ENCODE measurements at places on chromosomes 13 and 19.
A peak's percentile ranks its signal among the peaks of the same experiment; 100 is the strongest.

GRCh38 chr13:76816394-76816793 lies 69.8 kb downstream of the KCTD12 start:
- peak; percentile 54 for DNase-seq

DNA sequence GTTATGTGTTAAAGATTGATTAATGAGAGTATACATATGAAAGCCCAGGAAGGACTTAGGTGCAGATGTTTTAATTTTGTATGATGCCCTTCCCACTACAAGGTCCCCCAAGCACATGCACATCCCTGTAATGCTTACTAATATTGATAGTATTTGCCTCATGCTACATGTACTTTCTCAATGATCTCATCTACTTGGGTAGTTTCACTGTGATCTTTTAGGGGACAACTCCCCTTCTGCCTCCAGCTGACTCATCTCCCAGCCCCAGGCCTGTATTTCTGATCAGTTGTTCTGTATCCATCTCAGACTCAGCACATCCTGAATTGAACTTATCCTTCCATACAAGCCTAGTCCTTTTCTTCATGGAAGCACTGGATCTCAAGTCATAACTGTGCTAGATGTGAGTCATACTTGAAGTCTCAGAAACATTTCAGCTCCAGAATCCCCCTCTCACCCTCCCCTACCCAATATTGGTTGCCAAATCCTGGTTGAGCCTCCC lies 49.4 kb upstream of the INTS6 start:
- DNase-seq: no peak

- DNase-seq: no peak
Measured at GRCh38 chr19:47056411-47056810, 8.0 kb upstream of the TMEM160 start.

- DNase-seq: no peak
Measured at GRCh38 chr13:114118086-114118485, 14.3 kb downstream of the RASA3 start.

DNA sequence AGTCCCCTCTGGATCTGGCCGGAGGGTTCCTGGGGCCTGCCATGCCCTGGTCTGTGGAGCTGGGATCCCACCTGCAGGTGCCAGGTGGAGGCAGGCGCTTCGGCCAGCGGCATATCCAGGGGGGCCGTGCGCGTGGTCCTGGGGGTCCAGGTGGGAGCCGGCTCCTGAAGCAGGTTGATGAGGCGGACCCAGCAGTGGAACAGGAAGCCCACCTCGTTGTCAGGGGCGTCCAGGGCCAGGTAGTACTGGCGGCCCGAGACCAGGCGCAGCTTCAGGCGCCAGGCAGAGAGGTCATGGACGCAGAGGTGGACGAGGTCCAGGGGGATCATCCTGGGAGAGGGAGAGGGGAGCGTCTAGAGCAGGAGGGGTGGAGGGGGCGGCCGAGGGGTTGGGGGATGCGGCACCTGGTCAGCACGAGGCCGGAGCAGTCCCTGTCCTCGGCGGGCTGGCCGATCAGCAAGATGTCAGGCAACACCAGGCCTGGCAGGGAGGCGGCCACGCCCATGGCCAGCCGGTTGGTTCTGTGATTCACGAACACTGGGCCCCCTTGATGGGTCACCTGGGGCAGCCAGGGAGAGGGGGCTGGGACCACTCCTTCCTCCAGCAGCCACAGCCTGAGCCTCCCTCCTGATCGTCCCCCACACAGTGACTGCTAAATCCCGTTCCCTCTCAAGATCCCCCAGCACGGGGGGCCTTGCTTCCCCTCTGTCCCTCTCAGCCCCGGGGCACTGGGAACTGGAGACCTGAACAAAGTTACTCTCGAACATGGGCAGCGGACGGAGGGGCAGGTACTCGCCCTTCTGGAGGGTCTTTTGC lies 678 bp downstream of the GARIN5B start:
- no peak for DNase-seq

DNA sequence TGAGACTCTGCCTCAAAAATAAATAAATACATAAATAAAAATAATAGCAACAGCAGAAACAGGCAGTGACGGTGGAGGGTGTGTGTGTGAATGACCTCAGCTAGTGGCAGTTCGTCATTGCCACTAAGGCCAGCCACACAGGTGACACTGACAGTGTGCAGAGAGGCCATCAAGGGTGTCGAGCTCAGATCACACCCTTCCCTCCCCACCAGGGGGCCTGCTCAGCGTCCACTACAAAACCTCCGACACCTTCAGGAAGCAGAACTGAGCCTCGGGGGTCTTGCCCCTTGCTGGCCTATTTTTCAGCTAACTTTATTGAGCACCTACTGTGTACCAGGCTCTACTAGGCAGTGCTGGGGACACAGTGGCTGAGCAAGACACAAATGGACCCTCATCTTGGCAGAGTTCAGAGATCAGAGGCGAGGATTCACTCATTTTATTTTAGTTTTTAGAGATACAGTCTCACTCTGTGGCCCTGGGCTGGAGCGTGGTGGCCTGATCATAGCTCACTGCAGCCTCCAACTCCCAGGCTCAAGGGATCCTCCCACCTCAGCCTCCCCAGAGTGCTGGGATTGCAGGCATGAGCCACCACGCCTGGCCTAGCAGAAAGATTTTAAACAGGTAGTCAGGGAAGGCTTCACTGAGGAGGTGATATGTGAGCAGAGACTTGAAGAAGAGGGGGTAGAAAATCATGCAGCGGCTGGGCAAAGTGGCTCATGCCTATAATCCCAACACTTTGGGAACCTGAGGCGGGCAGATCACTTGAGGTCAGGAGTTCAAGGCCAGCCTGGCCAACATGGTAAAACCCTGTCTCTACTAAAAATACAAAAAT lies 30.3 kb upstream of the SEMA6B start:
- DNase-seq: no peak

DNA sequence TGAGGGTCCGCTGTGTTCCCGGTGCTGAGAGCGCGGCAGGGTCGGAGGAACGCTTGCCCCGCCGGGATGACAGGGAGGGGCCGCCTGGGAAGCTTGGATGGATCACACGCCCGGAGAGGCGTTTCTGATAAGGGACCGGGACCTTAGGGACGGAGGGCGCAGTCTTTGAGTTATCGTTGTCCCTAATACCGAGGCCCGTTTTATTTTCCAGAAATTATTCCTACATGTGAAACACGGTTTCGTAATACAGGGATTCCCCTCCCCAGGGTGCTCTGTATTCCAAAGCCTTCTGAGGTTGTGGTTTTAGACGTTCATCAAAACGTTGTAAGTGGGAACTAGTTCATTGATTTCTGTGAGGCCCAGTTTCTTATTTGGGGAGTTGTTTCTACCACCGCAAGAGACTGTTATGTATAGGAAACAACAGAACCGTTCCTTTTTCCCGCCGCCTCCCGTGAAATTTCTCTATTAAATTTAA lies 752 bp downstream of the PDCD5 start:
- DNase-seq: no peak

DNA sequence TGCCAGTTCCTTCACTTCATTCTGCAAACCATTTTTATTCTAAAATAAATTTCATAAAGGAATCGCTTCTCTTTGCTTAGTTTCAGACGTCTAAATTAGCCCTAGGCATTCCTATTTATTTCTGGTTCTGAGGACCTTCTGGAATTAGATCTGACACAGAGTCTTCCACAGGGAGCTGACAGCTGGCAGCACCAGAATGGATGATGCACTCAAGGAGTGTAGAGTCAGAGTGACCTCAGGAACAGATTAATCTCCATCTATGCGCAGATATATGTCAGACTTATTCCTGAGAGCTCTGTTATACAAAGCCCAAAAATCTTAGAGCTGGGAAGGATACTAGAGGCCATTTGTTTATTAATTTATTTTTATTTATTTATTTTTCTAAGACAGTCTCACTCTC lies 450.8 kb downstream of the HS6ST3 start:
- no peak for DNase-seq

DNA sequence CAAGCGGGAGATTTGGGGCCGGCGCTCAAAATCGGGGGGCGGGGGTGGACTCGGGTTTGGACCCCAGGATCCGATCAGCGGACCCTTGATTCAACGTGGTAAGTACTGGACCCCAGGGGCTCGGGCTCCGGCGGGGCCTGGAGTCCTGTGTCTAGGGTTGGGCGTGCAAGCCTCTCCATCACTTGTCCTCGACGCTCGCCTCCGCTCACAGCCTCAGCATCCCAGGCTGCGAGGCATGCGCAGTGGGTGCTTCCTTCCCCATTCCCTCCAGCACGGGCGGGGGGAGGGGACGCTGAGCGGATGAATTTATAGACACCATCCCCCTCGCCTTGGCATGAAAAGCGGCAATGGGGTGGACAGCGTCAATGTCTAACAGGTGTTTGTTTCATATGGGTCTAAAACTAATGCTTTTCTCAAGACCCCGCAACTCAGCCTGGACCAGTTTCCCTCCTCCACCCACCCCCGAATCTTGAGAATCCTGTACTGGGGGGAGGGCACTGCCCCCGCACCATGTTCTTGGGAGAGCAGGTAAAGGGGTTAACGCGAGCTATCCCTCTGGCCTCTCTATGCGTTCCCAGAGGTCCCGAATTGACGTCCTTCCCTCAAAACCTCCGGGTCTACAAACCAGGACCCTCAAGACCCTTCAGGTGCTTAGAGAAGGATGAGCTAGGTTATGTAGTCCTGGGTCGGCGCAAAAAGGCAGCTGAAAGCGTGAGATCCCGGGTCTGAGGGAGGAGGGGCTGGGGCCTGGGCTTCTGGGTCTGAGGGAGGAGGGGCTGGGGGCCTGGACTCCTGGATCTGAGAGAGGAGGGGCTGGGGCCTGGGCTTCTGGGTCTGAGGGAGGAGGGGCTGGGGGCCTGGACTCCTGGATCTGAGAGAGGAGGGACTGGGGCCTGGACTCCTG lies 579 bp downstream of the CPT1C start:
- peak; percentile 89 for DNase-seq

GRCh38 chr19:45147835-45148676 lies 12.7 kb downstream of the NKPD1 start:
- DNase-seq: no peak

DNA sequence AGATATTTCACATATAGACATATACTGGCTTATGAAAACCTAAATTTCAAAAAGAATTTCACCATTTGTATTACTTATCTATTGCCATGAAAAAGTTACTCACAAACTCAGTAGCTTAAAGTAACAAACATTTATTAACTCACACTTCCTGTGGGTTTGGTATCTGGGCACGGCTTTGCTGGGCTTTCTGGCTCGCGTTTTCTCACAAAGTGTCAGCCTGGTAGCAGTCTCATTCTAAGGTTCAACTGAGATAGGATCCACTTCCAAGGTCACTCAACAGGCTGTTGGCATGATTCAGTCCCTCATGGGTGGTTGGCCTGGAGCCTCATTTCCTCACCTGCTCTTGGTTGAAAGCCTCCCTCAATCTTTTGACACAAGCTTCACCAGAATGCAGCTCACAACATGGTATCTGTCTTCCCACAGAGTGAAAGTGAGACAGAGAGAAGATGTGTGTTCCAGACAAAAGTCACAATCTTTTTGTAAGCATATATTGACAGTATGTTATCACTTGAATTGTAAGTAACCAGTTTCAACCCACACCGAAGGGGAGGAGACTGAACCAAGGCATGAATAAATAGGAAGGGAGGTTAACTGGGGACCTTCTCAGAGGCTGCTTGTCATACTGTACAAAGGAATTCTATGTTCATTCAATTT lies 1065.8 kb upstream of the SPRY2 start:
- no peak for DNase-seq

DNA sequence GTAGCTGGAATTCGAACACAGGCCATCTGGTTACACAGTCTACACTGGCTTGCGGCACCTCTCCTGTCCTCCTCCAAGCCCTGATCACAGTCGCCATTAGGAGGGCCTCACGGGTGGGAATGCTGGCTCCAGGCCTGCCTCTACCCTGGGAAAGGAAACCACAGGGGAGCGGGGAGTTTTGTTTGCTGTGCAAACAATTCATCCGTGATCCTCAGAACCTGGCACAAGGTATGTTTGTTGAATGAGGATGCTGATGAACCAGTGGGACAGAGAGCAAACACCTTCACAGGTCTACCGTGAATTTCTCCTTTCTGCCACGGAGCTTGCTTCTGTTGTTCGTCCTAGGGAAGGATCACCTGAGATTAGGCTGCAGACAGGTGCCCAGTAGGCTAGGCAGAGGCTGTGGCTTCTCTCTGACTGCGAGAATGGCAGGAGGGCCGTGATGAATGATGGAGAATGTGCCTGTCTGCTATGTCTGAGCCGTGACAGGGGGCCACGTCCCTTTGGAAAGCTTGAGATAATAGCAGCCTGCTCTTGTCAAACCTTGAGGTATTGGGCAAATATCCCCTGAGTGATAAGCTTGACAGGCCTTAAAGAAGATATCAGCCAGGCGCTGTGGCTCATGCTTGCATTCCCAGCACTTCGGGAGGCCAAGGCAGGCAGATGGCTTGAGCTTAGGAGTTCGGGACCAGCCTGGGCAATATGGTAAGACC lies 36.7 kb downstream of the PIN1 start:
- DNase-seq: no peak

GRCh38 chr19:6812612-6813011 lies 40.1 kb downstream of the VAV1 start:
- no peak for DNase-seq

- no peak for DNase-seq
Measured at GRCh38 chr13:113855012-113855921, 8.6 kb downstream of the GAS6 start.

DNA sequence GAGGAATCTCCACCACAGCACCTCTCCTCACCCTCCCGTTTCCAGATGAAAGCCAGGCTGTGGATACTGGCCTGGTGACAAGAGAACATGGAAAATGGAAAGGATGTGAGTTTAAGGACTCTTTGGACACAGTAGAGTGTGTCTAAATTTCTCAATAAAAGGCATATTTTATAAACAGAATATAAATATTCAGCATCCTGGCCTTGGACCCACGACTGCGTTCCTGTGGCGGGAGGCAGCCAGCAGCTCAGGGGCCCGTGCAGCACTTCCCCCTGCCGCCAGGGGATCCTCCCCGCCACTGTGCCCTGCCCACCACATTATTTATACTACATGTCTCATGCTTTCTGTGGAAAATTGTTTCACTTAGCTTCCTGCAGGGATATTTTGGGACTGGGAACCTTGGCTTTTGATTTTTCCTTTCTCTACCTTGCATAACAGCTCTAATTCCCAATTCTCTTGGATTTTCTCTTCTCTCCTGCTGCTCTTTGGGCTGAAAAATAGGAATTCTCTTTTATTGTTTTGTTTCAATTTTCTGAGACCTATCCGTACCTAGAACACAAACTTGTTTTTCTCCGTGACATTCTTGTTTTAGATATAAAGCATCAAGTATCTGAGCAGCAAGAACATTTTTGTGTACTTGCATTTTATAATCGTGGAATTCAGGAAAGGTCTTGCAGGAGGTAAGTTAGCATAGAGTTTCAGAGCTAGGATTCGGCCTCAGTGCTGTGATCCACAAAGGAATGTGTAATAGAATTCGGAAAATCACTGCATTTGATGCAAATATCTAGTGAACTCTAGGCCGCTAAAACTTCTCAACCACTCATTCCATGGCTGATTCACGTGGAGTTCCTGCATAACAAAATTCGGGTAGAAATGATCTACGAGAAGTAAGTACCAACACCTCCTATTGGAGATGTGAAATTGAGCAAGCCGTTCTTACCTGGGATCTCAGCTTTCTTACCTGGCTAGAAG lies 107.7 kb upstream of the SPATA13 start:
- no peak for DNase-seq

GRCh38 chr13:40438022-40438680 lies 228.3 kb downstream of the FOXO1 start:
- no peak for DNase-seq

Measured in Ammon's horn (tissue), 1 donor.